Non-pigmented ciliary epithelial cell (primary cell): ENCODE measurements at places on chromosomes 7 and 10.
A peak's percentile ranks its signal among the peaks of the same experiment; 100 is the strongest.

DNA sequence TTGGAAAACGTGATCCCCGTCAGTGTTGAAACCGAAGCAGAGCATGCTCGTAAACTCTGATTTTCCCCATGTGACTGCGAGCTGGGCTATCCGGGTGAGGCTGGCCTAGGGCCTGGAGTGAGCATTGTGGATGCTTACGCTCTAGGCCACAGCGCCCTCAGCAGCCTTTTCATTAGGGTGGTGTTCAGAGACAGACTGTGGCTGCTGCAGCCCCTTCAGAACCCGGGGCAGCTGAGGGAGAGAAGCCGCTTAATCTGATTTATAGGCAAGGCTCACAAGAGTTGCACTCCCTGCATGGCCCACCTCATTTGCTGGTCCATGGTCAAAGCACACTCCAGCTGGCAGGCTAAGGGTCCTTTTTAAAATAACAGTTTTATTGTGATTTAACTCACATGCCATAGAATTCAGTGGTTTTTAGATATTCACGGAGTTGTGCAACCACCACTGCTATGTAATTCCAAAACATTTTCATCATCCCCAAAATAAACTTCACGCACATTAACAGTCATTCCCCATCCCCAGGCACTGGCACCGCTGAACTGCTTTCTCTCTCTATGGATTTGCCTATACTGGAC lies 72.5 kb downstream of the SYPL1 start:
- DNase-seq: no peak

GRCh38 chr7:1314021-1314907 lies 81.6 kb downstream of the UNCX start:
- no peak for DNase-seq

GRCh38 chr10:73911553-73912004 lies 647 bp downstream of the PLAU start:
- DNase-seq: no peak

- DNase-seq: no peak
Measured at GRCh38 chr10:9297580-9297979, 1243.1 kb downstream of the GATA3 start.

GRCh38 chr7:40301486-40302068 lies 166.8 kb downstream of the SUGCT start:
- DNase-seq: no peak

DNA sequence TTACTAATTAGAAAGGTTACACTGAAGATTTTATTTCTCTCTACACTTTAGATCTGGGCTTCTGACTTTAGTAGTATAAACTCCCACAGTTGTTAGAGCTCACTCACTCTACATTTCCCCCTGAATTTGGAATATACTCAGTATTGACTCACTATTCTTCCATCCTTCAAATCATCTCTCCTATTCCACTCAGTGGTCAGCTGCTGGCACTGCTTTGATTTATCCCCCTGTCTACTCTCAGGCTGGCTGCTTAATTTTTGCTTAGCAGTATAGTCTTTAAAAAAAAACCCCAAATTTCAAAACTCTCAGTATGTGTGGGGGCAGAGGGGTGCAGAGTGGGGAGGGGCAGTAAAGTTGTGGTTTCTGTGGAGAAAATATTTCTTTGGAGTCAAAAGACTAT lies 68.9 kb downstream of the CDK6 start:
- no peak for DNase-seq

GRCh38 chr7:95649546-95649945 lies 53.2 kb upstream of the PDK4 start:
- DNase-seq: no peak

DNA sequence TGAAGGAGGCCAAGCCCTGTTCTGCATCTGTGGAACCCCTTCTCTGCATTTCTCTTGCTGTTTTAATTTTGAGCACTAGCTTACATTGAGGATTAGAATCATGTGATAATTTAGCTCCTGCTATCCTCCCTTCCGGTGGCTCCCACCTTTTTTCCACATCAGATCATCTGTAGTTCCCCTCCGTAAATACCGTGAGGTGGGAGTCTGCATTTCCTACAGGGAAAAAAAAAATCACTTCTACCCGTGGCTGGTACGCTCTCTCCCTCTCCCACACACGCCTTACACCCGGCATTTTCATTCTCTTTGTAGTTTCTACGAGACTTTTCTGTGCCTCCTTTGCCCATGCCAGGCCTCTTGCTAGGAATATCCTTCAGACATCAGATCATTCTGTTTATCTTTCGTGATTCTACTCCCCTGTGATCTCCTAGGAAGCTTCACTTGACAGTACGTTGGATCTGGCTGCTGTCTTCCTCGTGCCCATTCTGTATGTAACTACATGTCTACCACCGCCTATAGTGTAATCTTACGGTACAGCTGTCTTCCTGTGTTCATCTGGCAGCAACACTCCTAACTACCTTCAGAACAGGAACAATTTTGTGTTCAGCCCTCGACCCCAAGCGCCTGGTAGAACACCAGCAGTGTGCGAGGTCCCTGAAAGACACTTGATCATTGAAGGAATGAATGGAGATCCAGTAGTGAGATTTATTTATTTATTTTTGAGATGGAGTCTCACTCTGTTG lies 41.7 kb upstream of the OCM start:
- no peak for DNase-seq

DNA sequence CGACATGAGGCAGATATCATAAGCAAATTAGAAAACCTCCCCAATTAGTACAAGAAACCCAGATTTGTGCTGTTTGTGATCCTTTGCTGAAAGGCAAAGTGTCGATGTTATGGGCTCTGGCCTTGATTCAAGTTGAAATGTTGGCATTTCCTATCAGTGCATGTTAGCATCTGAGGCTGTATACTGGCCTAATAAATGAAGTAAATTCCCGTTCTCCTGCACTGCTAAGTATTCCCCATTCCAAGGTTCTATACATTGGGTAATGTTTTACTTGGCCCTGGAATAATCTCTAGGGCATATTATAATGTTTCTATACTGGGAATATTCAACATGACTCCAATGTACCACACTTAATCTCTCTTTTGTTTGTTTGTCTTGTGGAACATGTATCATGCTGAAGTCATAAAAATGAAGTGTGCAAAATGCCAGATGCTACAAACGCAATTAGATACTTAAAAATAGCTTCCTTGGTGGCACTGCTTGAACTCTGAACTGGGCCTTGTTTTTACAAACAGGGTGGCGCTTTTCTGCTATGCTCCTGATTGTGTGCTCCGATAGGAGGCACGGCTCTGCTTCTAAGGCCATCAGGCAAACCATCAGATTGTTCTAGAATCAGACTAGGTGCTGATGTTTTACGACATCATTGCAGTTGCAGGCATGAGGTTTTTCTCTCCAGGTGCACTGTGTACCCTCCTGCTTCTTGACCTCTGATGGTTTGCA lies 156.7 kb upstream of the TCF7L2 start:
- no peak for DNase-seq

- DNase-seq: no peak
Measured at GRCh38 chr7:48691788-48692187, 232.6 kb upstream of the CDC14C start.

DNA sequence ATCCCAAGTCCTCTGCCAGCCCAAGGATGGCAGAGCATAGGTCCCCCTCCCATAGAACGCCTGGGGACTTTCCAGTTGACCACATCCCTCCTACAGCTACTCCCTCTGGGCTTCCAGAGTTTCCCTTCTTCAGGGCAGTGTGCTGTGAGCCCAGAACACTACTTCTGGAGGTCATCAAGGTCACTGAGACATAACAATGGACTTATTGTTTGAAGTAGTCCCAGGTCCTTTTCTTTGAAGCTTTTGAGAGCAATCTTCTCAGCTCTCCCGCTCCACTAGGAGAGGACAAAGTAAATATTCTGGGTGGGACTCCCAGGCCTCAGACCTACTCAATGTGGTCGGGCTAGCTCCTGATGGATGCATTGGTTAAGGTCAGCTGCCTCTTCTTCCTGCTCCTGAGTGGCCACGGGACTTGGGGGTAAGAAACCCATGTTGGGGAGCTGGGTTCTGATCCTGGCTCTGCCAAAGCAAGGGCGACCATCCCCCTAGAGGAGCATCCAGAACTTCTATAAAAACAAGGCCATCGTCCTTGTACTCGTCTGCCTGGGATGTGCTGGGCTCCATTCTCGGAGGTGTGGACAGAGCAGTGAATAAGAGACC lies 83.5 kb upstream of the DDC start:
- no peak for DNase-seq

DNA sequence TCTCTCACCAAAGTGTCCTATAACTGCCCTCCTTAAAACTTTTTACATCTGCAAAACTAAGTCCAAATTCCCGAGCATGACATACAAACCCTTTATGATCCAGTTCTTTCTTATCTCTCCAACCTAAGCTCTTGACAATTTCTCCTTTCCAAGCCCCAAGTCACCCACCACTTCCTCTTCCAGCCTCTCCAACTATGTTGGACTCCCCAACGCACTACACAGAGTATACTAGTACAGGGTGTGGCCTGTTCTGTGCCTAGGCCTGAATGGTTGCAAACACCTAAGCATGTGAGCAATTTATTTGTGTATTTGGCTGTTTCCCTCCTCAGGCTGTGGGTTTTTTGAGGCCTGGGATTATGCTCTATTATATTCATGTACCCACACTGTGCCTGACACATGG lies 101.2 kb upstream of the APBB1IP start:
- DNase-seq: no peak

GRCh38 chr7:48158404-48158803 lies 12.9 kb upstream of the ABCA13 start:
- peak; percentile 45 for DNase-seq

DNA sequence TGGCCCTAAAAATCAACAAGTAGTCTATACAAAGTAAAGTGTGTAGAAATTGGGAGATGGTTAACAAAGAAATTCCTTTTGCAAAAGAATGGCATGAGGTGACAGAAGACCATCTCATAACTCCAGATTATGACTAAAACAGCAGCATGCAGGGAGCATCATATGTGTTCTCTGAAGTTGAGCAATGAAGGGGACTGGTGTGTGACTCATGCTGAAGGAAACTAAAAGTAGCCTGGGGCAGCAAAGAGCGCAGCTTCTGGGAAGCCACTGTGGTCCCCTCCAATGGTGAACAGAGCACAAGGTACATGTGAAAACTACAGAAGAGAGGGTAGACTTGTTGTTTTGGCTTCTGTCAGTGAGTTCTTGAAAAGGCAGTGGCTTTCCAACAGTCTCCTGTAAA lies 133.4 kb downstream of the MACC1 start:
- peak; percentile 22 for DNase-seq

- no peak for DNase-seq
Measured at GRCh38 chr7:106125417-106125816, 13.3 kb upstream of the SYPL1 start.

DNA sequence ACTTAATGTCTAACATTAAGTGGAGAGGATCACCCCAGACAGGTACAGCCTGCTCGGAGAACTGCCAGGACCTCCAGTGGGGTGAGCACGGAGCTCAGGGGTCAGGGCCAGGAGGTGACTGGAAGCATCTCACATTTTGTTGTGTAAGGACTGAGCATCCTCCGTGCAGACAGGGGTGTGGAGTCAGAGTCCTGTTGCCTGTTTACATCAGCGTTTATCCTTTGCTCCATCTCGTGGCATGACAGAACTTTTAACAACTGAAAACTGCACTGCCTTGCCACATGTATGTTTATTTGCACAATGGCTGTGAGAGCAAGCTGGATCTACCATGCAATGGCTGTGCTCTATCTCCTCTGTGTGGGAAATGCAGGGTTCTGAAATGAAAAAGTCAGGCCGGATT lies 175.4 kb upstream of the AKR1E2 start:
- no peak for DNase-seq

DNA sequence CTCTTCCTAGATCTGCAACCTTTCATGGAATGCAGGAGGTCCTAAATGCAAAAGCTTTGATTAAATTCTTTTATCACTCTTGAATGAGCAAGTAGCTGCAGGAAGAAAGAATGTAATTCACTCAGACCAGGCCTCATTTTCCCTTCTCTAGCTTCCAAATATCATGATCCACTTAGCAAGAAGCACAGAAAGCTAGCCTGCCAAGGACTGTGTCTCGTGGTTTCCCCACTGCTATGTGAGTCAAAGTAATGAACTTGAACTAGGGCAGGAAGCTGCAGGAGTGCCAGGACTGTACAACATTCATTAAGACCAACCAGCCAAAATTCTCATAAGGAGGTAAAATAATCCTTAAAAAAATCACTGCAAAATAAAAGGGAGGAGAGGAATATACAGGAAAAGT lies 379.2 kb downstream of the CALN1 start:
- no peak for DNase-seq

GRCh38 chr10:57513637-57514036 lies 754.1 kb downstream of the IPMK start:
- DNase-seq: no peak

- DNase-seq: no peak
Measured at GRCh38 chr7:1028044-1028770, 16.1 kb upstream of the GPR146 start.

DNA sequence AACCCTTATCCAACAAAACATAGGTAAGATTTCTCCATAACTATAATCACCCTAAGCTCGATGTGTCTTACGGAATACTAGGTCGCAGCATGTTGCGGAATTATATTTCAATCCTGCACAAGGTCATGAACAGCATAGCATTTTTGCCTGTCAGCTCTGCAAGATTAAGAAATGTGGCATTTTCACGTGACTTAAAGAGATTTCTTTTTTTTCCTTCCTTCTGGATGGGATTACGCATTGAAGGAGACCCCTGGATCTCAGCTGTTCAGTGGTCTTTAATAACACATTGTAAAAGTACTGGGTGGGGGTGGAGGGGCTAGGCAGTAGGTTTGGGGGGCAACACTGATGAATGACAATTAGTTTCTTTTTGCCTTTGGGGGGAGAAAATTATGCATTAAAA lies 106.7 kb downstream of the CUBN start:
- no peak for DNase-seq

DNA sequence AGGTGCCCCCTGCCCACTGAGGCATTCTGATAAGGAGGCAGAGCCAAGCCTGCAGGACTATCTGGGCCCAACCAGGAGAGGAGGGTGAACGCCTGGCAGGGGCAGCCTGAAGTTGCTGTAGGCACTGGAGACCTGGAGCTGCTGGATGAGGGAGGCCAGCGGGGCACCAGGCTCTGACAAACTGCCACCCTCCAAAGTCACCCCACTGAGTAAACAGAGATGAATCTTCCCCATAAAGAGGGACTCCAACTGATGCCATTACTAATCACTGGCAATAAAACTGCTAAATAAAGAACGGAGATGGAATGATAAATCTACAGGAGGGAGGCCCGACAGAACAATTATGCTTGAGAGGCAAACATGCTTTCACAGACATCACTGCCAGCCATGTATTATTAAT lies 44.2 kb downstream of the DRGX start:
- DNase-seq: no peak

- DNase-seq: no peak
Measured at GRCh38 chr10:100688201-100688600, 57.2 kb upstream of the PAX2 start.

- no peak for DNase-seq
Measured at GRCh38 chr7:87982116-87982515, 48.1 kb downstream of the ADAM22 start.

DNA sequence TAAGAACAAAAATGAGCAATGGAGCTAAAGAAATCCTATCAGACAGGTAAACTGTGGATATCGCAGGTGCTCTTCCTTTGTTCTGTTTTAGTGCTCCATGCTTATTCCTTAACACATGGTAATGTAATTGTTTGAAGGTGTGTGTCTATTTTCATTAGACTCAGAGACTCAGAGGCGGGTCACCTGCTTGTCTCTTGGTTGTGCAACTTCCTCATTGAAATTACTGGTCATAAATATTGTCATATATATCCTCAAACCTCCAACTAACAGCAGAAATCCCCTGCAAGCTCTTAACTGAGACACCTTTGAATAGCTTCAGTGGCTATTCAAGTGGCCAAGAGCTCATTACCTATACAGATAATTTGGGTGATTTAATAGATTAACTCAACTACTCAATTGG lies 177.2 kb downstream of the PTN start:
- no peak for DNase-seq
